Thymus (tissue), 14 donors: ENCODE measurements at places on chromosomes 4 and X. TPM values are rescaled to one million over a fixed set of nuclear protein-coding genes. Genes with fewer than 3 reads are reported as not detected.

DNA sequence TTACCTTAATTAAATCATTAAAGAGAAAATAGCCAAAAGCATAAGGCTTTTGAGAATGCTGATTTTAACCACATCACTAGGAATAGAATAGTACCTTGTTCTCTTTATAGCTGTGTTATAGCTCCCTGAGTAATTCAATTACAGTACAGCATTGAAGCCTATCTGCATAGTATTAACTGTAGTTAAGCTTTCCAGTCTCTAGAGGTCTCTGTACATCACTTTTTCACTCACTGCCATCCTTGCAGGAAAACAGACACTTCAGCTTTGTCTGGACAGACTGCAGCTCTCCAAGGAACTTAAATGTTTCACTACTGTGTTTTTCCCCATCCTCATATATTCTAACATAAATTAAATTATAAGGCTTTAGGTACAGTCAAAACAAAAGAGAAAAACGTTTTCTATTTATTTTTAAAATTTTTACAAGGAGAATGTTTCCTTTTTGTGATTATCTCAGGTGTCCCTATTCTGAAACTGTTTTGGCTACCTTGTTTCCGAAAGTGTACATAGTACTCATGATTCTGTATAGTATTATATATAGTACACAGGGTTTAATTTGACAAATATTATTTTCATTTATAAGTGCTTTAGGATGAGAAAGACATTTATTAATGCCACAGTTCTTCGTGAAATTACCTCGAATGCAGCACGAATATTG, 407.9 kb downstream of the PCDH18 start:
- H3K4me1 ChIP-seq, result no peaks in the 10 kb centered on the region
- H3K27ac ChIP-seq, result no peak overlapping the region
- DNase-seq, result no peak
- H3K4me3 ChIP-seq, result no peak overlapping the region
- no peaks in the 10 kb centered on the region for H3K27me3 ChIP-seq

DNA sequence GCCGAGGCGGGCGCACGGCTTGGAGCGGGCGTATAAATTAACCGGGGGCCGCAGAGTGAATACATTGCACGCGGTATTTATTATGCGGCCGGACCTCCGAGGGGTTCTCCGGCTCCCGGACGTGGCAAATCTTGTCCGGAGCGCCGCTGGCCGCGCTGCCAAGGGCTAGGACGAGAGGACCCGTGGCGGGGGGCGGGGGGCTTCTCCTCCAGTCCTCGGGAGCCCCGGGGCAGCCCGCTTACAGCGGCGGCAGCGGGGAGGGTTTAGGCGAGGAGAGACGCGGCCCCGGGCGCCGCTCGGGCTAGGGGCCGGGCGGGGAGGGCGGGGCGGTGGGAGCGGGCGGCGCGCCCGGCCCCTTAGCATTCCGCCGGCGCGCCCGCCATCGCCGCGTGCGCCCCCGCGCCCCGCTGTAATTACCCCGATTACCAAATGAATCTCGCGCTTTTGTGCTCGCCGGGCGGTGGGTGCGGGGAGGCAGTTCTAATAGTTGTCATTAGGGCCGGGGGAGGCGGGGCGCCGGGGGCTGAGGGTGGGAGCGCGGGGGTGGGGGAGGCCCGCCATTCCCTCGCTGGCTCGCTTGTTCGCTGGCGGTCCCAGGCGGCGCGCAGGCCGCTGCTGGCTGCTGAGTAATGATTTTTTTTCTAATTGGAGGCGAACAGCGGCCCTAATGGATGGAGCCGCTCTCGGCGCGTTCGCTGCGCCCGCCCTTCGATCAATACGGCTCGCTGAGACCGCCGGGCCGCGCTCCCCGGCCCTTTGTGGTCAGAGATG, 276.6 kb downstream of the BCOR start:
- H3K27me3 ChIP-seq, result no peaks in the 10 kb centered on the region
- H3K36me3 ChIP-seq, result no peaks in the 10 kb centered on the region
- no peak overlapping the region for H3K4me3 ChIP-seq
- DNase-seq, result no peak
- H3K4me1 ChIP-seq, result peaks cover 17% of the 10 kb centered on the region

GRCh38 chr4:94489098-94489497, 37.4 kb downstream of the PDLIM5 start:
- H3K36me3 ChIP-seq, result no peaks in the 10 kb centered on the region
- no peaks in the 10 kb centered on the region for H3K27me3 ChIP-seq
- no peaks in the 10 kb centered on the region for H3K4me1 ChIP-seq
- no peak overlapping the region for H3K4me3 ChIP-seq

GRCh38 chrX:73831500-73831899, 268.5 kb downstream of the CHIC1 start:
- H3K27ac ChIP-seq, result no peak overlapping the region
- no peaks in the 10 kb centered on the region for H3K27me3 ChIP-seq
- no peaks in the 10 kb centered on the region for H3K4me1 ChIP-seq

- no peak overlapping the region for H3K27ac ChIP-seq
- DNase-seq, result no peak
- H3K4me3 ChIP-seq, result no peak overlapping the region
- H3K4me1 ChIP-seq, result no peaks in the 10 kb centered on the region
- H3K27me3 ChIP-seq, result no peaks in the 10 kb centered on the region
Measured at GRCh38 chr4:119942806-119943205, 123.8 kb downstream of the MAD2L1 start.

- no peaks in the 10 kb centered on the region for H3K27me3 ChIP-seq
- no peak overlapping the region for H3K27ac ChIP-seq
- DNase-seq, result no peak
- no peaks in the 10 kb centered on the region for H3K4me1 ChIP-seq
- no peaks in the 10 kb centered on the region for H3K36me3 ChIP-seq
Measured at GRCh38 chrX:124690495-124690894, 344.1 kb downstream of the SH2D1A start.

The PCDH10 gene
- 1.7 TPM for total RNA-seq

The FGB gene
- total RNA-seq, result 1.1 TPM

The RNF128 gene
- 0.90 TPM for total RNA-seq

The SH3TC1 gene
- total RNA-seq, result 146 TPM

The SCRG1 gene
- 0.05 TPM for total RNA-seq
